ENCODE measurements at places on chromosomes 2 and 18.

GRCh38 chr2:236613612-236614011, 44.0 kb downstream of the ACKR3 start:
- DNase-seq: no peak
- H3K4me3 ChIP-seq: no peak overlapping the region
- H3K36me3 ChIP-seq: no peaks in the 10 kb centered on the region

- H3K27ac ChIP-seq: no peak overlapping the region
- DNase-seq: peak; percentile 38
- H3K4me1 ChIP-seq: peaks cover 35% of the 10 kb centered on the region
- no peak overlapping the region for H3K4me3 ChIP-seq
- H3K36me3 ChIP-seq: peaks cover 53% of the 10 kb centered on the region
- no peaks in the 10 kb centered on the region for H3K27me3 ChIP-seq
Measured at GRCh38 chr2:47038656-47039488, 116.2 kb downstream of the STPG4 start.

DNA sequence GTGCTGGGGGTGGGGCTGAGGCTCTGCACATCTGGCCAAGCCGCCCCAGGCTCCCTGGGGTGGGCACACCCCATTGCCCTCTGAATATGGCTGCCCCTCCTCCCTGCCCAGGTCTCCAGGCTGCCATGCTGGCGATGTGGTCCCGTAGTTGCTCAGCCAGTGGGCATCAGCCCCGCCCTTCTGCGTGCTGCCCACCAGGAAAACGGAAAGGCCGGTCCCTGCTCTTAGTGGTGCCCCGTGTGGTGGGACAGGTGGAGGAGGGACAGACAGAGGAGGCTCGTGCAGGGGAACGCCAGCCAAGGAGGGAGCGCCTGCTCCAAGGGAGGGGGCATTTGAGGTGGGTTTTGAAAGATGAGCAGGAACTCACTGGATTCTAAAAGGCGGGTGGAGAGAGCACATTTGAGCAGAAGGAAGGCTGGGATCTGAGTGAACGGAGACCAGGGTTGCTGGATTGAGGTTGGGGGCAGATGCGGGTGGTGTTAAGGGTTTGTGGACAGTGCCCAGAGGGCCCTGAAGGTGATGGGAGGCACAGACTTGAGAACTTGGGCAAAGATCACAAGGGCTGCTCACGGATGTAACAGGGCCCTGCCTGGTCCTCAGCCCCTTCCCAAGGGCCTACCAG, 6.7 kb upstream of the B3GNT7 start:
- no peaks in the 10 kb centered on the region for H3K36me3 ChIP-seq
- DNase-seq: no peak
- peaks cover 32% of the 10 kb centered on the region for H3K4me1 ChIP-seq
- H3K27me3 ChIP-seq: peaks cover 30% of the 10 kb centered on the region
- H3K4me3 ChIP-seq: no peak overlapping the region

DNA sequence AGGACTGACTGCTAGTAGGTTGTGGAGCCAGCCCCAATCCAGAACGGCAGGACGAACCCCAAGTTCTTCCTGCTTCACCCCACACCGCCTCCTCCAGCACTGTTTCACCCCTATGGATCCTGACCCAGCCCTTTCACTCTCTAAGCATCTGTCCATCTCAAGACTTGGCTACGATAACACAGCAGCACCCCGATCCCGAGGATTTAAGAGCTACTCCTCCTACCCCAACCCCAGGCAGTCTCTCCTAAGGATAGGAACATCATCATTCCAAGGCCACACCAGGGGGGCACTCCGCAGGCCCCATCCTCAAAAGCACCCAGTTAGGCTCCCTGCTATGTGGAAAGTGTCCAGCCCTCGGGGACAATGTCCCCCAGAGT, 645 bp downstream of the KCTD18 start:
- peaks cover 2% of the 10 kb centered on the region for H3K4me1 ChIP-seq
- peaks cover 23% of the 10 kb centered on the region for H3K36me3 ChIP-seq
- peak; percentile 23 for DNase-seq

- peak; percentile 74 for DNase-seq
- no peak overlapping the region for H3K4me3 ChIP-seq
- H3K27me3 ChIP-seq: no peaks in the 10 kb centered on the region
- H3K4me1 ChIP-seq: peaks cover 22% of the 10 kb centered on the region
- peaks cover 17% of the 10 kb centered on the region for H3K36me3 ChIP-seq
Measured at GRCh38 chr2:69767034-69767433, 25.1 kb downstream of the ANXA4 start.

GRCh38 chr2:3778851-3779495, 75.6 kb downstream of the DCDC2C start:
- no peak overlapping the region for H3K4me3 ChIP-seq
- DNase-seq: no peak
- no peaks in the 10 kb centered on the region for H3K4me1 ChIP-seq
- H3K36me3 ChIP-seq: no peaks in the 10 kb centered on the region
- H3K27ac ChIP-seq: no peak overlapping the region

GRCh38 chr2:239887604-239888003, 137.5 kb downstream of the NDUFA10 start:
- H3K36me3 ChIP-seq: no peaks in the 10 kb centered on the region
- peaks cover 3% of the 10 kb centered on the region for H3K27me3 ChIP-seq
- H3K4me3 ChIP-seq: no peak overlapping the region
- no peaks in the 10 kb centered on the region for H3K4me1 ChIP-seq
- H3K27ac ChIP-seq: no peak overlapping the region
- DNase-seq: no peak

DNA sequence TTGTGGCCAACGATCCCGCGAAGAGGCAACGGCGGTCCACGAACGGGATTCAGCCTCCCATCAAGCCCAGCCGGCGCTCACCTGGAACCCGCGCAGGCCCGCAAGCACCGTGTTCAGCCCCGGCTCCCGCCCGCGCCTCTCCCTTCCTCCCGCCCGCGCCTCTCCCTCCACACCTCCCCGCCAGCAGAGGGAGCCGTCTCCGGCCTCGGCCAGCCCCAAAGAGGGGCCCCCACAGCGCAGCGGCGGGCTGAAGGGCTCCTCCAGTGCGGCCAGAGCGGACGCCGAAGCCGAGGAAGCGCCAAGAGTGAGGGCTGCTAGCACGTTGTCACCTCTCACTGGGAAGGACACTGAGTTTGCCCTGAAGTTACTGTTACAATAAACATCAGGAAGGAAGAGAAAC, 55.3 kb upstream of the LAPTM4A start:
- peak overlapping the region; percentile 67 for H3K4me3 ChIP-seq
- peaks cover 9% of the 10 kb centered on the region for H3K4me1 ChIP-seq
- H3K36me3 ChIP-seq: no peaks in the 10 kb centered on the region
- no peak for DNase-seq
- H3K27ac ChIP-seq: no peak overlapping the region
- no peaks in the 10 kb centered on the region for H3K27me3 ChIP-seq

DNA sequence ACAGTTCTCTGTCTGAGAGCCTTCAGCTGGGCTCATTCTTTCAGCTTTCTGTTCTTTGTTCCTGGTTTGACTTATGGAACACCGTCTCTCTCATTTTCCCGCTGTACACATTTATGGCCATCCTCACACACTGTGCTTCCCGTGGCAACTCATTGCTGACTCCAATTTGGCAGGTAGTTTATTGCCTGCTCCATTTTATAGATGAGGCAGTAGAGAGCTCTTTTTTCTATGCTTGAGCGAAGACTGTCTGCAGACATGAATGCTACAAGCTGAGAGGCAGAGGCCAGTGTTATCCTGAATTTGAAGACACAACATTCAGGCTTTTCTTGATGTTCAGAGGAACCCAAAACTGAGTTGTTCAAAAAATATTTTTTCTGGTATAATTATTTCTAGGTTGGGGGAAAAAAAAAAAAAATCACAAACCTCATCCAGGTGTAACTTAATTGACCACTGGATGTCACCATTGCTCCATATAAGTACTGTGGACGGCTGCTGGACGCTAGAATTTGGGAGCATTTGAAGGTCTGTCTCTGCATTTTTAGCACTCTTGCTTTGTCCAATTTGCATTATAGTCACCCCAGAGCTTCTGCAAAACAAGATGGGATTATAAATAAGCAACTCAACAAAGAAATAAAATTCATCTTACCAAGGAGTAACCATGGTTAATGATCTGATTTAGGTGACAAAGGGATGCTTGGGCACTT, 83.5 kb downstream of the HRH4 start:
- peak; percentile 28 for DNase-seq
- H3K4me1 ChIP-seq: no peaks in the 10 kb centered on the region
- no peaks in the 10 kb centered on the region for H3K36me3 ChIP-seq
- no peaks in the 10 kb centered on the region for H3K27me3 ChIP-seq
- no peak overlapping the region for H3K4me3 ChIP-seq

DNA sequence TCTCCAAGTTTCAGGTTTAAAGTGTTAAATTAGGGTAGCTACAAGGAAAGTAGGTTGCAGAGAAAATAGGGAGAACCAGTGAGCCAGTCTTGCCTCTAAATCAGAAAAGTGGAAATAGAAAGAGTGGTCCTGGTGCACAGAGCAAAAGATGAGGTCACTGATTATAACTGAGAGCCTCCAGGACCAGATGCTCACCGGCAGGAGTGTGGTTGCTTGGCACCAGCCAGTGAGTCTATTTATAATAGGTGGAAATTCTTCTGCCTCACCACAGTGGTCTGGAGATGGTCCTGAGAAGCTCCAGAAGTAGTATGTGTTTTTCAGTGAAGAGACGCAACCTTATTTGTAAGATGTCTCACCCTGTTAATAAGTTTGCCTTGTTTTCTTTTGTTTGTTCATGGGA, 373.9 kb upstream of the KCNJ3 start:
- H3K4me3 ChIP-seq: no peak overlapping the region
- no peak overlapping the region for H3K27ac ChIP-seq
- no peaks in the 10 kb centered on the region for H3K36me3 ChIP-seq
- no peaks in the 10 kb centered on the region for H3K4me1 ChIP-seq

DNA sequence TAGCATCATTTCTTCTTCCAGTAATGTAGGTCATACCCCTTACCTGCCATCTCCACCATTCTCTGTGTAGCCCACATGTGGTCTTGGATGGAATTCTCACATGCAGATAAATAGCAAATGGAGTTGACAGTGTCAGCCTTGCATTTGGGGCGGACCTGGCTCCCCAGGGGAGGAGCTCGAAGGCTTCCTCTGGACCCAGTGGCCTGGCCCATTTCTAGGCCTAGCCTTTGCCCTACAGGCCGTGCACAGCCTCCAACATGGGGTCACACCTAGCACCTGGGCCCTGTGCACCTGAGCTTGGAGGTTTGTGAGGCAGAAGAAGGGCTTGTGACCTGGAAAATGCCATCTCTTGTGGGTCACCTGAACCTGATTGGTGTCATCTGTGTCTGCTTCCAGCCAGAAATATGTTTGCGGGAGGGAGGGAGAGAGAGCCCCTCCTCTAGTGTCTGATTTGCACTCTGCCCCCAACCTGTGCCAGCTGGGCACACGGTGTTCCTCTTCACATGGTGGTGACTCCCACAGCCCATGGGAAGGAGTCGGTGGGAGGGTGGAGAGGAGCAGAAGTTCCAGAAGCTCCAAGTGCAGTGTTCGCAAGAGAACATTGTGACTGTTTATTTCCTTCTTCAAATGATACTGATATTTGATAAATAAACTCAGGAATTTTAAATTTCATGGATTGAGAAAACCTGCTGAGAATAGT, 33.0 kb downstream of the ITGB1BP1 start:
- no peaks in the 10 kb centered on the region for H3K27me3 ChIP-seq
- H3K36me3 ChIP-seq: peaks cover 66% of the 10 kb centered on the region
- no peak overlapping the region for H3K4me3 ChIP-seq
- peaks cover 39% of the 10 kb centered on the region for H3K4me1 ChIP-seq
- H3K27ac ChIP-seq: no peak overlapping the region

DNA sequence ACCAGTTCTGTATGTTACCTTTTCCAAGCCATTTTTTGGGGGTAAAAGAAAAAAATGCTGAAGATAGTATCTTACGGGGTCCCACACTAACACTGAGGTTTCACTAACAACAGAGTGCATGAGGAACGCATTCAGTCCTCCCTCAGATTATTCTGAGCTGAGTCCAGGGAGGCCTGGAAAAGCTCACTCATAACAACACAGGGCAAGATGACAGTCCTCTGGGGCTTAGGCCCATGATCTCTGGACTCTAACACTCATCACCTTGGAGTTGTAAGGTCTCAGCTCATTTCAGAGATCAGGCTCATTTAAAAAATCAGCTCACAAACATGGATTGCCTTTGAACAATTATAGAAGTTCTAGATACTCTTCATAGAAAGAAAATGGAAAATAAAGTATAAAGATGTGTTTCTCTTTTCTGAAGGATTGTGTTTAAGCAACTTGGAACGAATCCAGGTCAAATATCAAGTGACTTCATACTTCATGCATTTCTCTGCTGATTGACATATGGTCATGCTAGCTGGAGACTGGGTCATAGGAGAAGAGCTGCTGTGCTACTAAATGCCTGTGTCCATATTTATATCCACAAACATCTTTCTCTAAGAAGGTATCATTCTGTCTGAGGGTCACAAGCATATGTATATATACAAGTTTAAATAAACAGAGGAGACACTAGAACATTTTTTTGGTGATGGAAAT, 265.8 kb downstream of the ALK start:
- no peaks in the 10 kb centered on the region for H3K36me3 ChIP-seq
- no peak overlapping the region for H3K4me3 ChIP-seq
- no peak overlapping the region for H3K27ac ChIP-seq
- H3K4me1 ChIP-seq: no peaks in the 10 kb centered on the region

All from mesenchymal stem cell (in vitro differentiated cells and primary cell).